ENCODE measurements at places on chromosomes 5 and 9.

DNA sequence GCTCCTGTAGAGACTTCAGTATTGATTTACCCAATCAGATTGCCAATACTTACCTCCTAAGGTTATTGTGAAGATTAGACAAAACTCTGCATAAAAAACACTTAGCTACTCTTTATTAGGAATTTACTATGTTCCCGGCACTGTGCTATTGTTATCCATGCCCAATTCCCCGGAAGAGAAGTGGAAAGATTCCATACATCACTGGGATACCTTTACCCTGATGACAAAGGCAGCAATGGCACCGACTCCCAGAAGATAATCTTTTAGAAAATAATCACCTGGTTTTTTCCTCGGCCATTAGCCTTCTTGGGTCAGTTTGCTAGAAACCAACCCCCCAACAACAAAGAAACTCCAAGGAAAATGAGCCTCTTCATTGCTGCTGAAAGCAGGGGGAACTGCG lies 226.0 kb downstream of the SNX18 start:
- no peaks in the 10 kb centered on the region for H3K27me3 ChIP-seq
- DNase-seq: no peak
- no peak overlapping the region for H3K4me3 ChIP-seq
- peak overlapping the region; percentile 40 for H3K27ac ChIP-seq

GRCh38 chr5:52928689-52929088 lies 60.5 kb upstream of the ITGA2 start:
- H3K27me3 ChIP-seq: no peaks in the 10 kb centered on the region
- peaks cover 20% of the 10 kb centered on the region for H3K36me3 ChIP-seq
- peaks cover 16% of the 10 kb centered on the region for H3K4me1 ChIP-seq
- H3K27ac ChIP-seq: no peak overlapping the region
- H3K4me3 ChIP-seq: no peak overlapping the region
- no peak for DNase-seq

DNA sequence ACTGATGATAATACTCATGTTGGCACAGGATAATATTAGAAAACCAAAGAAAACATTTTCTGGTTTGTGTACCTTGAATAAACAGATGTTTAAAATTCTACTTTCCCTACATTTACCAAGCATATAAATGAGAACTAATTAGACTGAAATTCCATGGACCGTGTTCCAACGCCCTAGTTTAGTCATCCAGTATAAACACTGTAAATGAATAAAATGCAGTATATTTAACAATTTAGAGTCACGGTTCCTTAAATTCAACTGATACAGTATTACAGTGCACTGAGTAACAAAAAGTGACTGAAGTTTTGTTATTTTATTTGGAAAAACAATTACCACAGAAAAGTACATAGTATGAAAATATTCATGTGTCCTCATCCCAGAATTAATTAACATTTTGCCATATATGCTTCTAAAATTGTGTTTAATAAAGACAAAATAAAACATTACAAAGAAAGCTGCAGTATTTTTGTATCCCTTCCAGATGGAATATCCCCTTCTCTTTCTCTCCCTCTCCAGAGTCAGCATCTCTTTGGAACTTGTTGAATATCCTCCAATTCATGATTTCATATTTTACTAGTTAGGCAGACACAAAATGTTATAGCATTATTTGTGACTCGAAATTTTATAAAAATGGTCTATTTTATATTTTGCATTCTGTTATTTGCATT lies 112.5 kb downstream of the HMHB1 start:
- no peaks in the 10 kb centered on the region for H3K27me3 ChIP-seq
- no peaks in the 10 kb centered on the region for H3K36me3 ChIP-seq
- no peak overlapping the region for H3K4me3 ChIP-seq
- H3K27ac ChIP-seq: no peak overlapping the region
- no peaks in the 10 kb centered on the region for H3K4me1 ChIP-seq

DNA sequence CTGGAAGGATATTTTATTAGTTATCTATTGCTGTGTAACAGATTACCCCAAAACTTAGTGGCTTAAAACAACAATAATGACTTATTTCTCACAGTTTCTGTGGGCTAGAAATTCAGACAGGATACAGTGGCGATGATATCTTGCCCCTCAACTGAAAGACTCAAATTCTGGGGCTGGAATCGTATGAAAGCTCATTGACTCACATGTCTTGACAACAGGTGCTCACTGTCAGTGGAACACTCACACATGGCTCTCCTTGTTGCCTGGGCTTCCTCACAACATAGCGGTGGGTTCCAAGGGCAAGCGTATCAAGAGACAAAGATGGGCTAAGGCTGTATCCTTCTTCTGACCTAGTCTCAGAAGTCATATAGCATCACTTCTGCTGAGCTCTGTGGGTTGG lies 3.7 kb upstream of the GNPDA1 start:
- H3K27me3 ChIP-seq: no peaks in the 10 kb centered on the region
- peak overlapping the region; percentile 80 for H3K27ac ChIP-seq
- H3K36me3 ChIP-seq: no peaks in the 10 kb centered on the region
- peaks cover 51% of the 10 kb centered on the region for H3K4me1 ChIP-seq
- no peak overlapping the region for H3K4me3 ChIP-seq
- peak; percentile 46 for DNase-seq

DNA sequence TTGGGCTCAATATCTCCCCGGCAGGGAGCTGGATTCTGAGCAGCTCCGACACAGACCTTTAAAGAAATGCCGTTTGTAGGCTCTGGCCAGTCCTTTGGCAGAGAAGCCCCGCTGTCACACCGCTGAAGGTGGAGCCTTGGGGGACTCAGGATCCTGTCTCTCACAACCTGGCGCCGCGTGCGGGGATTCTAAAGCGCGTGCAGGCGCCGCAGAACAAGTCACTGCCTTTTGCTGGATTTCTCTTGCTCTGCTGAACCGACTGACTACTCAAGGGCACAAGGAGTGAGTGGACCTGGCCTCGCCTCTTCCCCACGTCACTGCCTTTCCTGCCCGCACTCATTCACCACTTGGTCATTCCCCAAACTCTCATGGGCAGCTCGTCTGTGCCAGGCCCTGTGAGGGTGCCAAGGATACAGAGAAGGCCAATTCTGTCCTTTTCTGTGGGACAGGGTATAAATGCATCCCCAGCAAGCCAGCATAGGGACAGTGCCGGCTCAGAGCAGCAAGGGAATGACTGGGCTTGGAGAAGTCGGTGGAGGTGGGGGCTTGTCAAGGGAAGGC lies 69.3 kb downstream of the CRB2 start:
- no peaks in the 10 kb centered on the region for H3K4me1 ChIP-seq
- H3K27me3 ChIP-seq: no peaks in the 10 kb centered on the region
- no peak overlapping the region for H3K27ac ChIP-seq
- H3K36me3 ChIP-seq: no peaks in the 10 kb centered on the region
- no peak for DNase-seq

- H3K4me3 ChIP-seq: no peak overlapping the region
- H3K27ac ChIP-seq: no peak overlapping the region
- no peaks in the 10 kb centered on the region for H3K36me3 ChIP-seq
- no peak for DNase-seq
Measured at GRCh38 chr5:38291355-38291754, 33.0 kb downstream of the EGFLAM start.

- H3K27me3 ChIP-seq: no peaks in the 10 kb centered on the region
- no peak for DNase-seq
- H3K4me3 ChIP-seq: no peak overlapping the region
- H3K36me3 ChIP-seq: peaks cover 37% of the 10 kb centered on the region
- H3K27ac ChIP-seq: no peak overlapping the region
Measured at GRCh38 chr5:177595026-177595585, 3.1 kb downstream of the TMED9 start.

DNA sequence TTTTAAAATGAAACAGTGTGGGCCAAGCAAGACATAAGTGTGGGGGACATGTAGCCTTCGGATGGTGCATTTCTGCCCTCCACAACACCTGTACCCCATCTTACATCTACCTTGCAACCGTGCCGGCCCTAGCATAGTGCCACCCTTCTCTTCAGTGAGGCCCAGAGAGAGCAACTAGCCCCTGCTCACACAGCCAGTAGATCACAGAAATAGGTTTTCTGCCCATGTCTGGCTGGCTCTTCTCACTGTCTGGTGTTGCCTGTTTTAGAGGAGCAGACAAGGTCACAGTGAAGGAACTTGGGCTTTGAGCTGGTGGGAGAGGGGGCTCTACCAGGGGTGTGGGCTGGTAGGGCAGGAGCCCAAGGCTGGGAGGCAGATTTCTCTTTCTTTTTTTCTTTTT lies 11.1 kb downstream of the PDLIM7 start:
- no peak overlapping the region for H3K27ac ChIP-seq
- no peaks in the 10 kb centered on the region for H3K4me1 ChIP-seq
- no peaks in the 10 kb centered on the region for H3K36me3 ChIP-seq
- no peak overlapping the region for H3K4me3 ChIP-seq

DNA sequence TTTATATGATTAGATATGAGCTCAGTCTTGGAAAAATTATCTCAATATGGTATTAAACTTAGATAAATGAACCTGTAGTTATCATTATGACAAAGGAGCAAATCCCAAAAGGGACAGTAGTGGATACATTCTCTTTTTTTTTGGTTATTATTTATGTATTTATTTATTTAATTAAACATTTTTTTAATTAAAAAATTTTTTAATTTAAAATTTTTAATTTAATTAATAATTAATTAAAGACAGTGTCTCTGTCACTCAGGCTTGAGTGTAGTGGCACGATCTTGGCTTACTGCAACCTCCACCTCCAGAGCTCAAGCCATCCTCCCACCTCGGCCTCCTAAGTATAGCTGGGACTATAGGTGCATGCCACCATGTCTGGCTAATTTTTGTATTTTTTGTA lies 15.6 kb downstream of the ANKHD1 start:
- H3K4me3 ChIP-seq: no peak overlapping the region
- DNase-seq: no peak
- H3K36me3 ChIP-seq: peaks cover 17% of the 10 kb centered on the region
- H3K27me3 ChIP-seq: no peaks in the 10 kb centered on the region
- no peak overlapping the region for H3K27ac ChIP-seq

- DNase-seq: no peak
- no peaks in the 10 kb centered on the region for H3K36me3 ChIP-seq
- H3K27me3 ChIP-seq: no peaks in the 10 kb centered on the region
- H3K4me3 ChIP-seq: no peak overlapping the region
Measured at GRCh38 chr9:92159058-92159457, 43.8 kb upstream of the SPTLC1 start.

DNA sequence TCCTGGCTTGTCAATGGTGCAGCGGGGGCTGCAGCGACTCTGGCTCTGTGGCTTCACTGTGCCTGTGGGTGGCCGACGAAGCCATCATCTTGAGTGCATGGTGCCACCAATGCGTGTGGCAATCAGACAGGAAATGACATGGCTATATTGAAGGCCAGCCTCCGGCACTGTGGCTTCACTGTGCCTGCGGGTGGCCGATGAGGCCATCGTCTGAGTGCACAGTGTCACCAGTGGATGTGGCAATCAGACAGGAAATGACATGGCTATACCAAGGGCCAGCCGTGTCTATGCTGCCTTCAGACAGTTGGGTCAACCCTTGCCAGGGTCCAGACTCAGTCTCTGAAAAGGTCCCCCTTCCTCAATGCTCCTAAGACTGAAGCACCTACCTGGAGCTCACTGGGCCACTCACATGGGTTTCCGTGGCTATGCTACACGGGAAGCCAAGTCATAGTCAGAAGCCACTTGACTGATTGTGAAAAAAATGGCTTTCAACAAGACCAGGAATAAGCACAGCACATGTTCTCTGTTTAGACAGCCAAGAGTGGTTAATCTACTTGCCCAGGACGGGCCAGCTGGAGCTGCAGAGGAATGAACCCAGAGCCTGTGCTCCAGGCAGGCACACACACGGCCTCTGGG lies 67.5 kb upstream of the S1PR3 start:
- peaks cover 41% of the 10 kb centered on the region for H3K4me1 ChIP-seq
- DNase-seq: no peak
- H3K36me3 ChIP-seq: no peaks in the 10 kb centered on the region
- H3K27ac ChIP-seq: peak overlapping the region; percentile 69
- no peaks in the 10 kb centered on the region for H3K27me3 ChIP-seq

- H3K27ac ChIP-seq: no peak overlapping the region
- no peaks in the 10 kb centered on the region for H3K36me3 ChIP-seq
- no peaks in the 10 kb centered on the region for H3K27me3 ChIP-seq
- no peak for DNase-seq
Measured at GRCh38 chr5:107269678-107270077, 401.1 kb downstream of the EFNA5 start.

- no peak overlapping the region for H3K4me3 ChIP-seq
- H3K27ac ChIP-seq: no peak overlapping the region
- peaks cover 55% of the 10 kb centered on the region for H3K36me3 ChIP-seq
Measured at GRCh38 chr9:136225366-136225747, 20.3 kb downstream of the QSOX2 start.

- H3K27ac ChIP-seq: no peak overlapping the region
- no peak overlapping the region for H3K4me3 ChIP-seq
- peaks cover 8% of the 10 kb centered on the region for H3K4me1 ChIP-seq
- no peak for DNase-seq
- H3K36me3 ChIP-seq: no peaks in the 10 kb centered on the region
Measured at GRCh38 chr5:76468635-76469425, 65.7 kb downstream of the IQGAP2 start.
